ENCODE measurements at places on chromosomes 4 and X.

DNA sequence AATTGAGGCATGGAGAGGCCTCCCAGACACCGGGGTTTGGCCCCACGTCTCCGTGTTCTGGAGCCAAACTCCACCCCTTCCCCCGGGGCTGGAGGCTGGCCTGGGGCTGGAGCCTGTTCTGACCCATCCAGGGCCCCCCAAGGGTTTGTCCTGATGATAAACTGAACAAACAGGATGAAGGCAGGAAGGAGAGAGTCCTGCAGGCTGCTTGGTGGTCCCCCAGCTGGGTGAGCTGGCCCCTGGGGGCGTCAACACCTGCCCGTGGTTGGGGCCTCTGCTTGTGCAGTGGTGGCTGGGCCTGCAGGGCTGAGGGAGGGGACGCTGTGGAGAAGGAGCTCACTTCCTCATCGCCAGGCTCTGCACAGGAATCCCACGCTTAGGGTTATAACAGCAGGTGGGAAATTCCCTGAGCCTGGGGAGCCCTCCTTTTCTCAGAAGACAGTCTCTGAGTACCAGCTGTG lies 2.3 kb downstream of the SH3TC1 start:
- no peak for DNase-seq

- DNase-seq: no peak
Measured at GRCh38 chr4:163201358-163201757, 34.7 kb upstream of the NAF1 start.

- DNase-seq: no peak
Measured at GRCh38 chr4:8218371-8219031, 19.4 kb downstream of the SH3TC1 start.

DNA sequence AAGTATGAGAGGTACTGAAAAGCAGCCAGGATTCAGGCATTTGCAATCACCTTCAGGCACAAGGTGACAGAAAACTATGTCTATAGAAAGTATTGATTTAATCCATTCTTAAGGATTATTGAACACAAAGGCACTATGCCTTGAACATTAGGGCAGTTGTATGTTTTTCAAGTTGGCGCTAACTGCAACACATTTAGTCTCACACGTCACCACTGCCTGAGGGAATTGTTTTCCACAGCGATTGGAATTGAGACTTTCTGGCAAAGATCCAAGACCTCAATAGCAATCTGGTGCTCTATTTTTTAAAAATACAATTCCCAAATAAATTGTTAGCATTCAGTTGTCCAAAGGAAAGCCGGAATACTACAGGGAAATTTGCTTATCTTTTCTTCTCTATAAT lies 52.7 kb upstream of the FTHL17 start:
- no peak for DNase-seq

DNA sequence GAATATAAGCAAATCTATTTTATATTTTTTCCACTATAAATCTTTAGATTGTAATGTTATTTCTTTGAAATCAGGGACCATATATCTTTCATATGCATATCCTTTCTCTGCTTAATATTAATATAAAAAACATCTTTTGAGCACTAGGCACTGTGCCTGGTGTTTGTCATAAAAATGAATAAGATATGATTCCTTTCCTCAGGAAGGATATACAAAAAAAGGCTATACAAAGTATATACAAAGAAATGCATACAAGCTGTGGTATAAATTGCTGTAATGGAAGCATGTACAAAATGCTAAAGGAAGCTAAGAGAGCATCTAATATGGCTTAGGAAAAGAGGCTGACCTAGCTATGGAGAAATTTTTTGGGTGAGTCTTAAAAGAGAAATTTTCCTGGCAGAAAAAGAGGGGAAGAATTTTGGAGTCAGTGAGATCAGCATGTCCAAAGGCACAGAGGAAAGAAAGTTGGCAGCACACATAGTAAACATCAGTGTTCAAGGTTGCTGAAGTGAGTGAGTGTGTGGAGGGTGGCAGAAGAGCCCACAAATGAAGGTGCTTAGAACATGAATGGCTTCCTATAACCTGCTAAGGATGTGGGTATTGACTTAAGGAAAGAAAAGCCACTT lies 500.0 kb downstream of the SPRY1 start:
- DNase-seq: no peak

DNA sequence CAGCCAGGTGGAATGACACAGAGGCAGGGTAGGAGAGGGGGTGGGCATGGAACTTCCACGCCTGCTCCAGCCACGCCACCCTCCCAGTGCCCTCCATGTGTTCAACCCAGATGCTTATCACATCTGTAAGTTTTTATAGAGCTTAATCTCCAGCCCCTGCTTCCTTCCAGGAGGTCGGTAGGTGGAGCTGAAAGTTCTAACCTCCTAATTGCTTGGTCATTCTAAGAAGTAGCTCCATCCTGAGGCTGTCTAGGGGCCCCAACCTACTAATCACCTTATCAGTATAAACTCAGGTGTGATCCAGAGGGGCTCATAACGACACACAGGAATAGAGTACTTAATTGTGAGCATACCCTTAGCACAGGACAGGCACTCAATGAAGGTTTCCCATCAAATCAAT lies 18.3 kb downstream of the QDPR start:
- DNase-seq: no peak

- no peak for DNase-seq
Measured at GRCh38 chrX:26262121-26262523, 46.2 kb downstream of the MAGEB5 start.

- DNase-seq: no peak
Measured at GRCh38 chr4:166195101-166195500, 322.1 kb downstream of the TLL1 start.

GRCh38 chr4:148514581-148514980 lies 72.4 kb upstream of the NR3C2 start:
- no peak for DNase-seq

GRCh38 chrX:136814847-136815750 lies 34.4 kb upstream of the ARHGEF6 start:
- DNase-seq: no peak

DNA sequence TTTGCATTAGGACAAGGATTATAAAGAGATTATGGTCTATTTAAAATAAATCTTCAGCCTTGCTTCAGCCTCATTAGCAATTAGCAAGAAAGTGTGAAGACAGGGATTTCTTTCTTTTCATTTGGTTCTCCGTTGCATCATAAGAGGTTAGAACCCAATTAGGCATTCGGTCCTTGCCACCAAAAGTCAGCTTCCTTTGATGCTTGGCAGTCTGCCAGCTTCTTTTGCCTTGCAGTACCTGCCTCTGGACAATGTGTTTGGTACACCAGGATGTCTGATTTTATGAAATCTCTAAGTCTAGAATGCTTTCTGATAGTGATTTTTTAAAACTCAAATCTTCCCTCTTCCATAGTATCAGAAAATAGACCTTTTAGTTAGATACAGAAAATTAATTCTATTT lies 12.4 kb downstream of the SMIM20 start:
- DNase-seq: no peak
